ENCODE measurements at places on chromosomes 16 and 17. TPM values are rescaled to one million over a fixed set of nuclear protein-coding genes. Genes with fewer than 3 reads are reported as not detected.

Gene SEZ6L2
- total RNA-seq: 23.7 TPM

Gene SLC22A31
- total RNA-seq: 8.4 TPM

Gene CCDC200
- not detected for total RNA-seq

Gene SALL1
- not detected for total RNA-seq

Gene KIAA0753
- total RNA-seq: 7.3 TPM

Gene KRTAP4-3
- not detected for total RNA-seq

Gene SLX4
- total RNA-seq: 5.9 TPM

Gene SUZ12
- total RNA-seq: 15.8 TPM

Gene CHAD
- total RNA-seq: not detected

Gene RNU2-1
- not detected for total RNA-seq

Gene GPRC5C
- total RNA-seq: 210 TPM

Gene HOXB7
- total RNA-seq: not detected

Gene OGFOD1
- total RNA-seq: 46.4 TPM

Gene IQCK
- 3.3 TPM for total RNA-seq

Gene SMPD3
- total RNA-seq: 0.06 TPM

Gene KRT33B
- total RNA-seq: not detected

Gene KRT34
- 5.1 TPM for total RNA-seq

Gene SPHK1
- total RNA-seq: 59.7 TPM
